ENCODE measurements at places on chromosomes 1 and 21.
A peak's percentile ranks its signal among the peaks of the same experiment; 100 is the strongest.

- DNase-seq: no peak
These were observed 100.9 kb downstream of the TSEN15 start for GRCh38 chr1:184152434-184152898.

GRCh38 chr1:9494936-9495758 is 44.1 kb upstream of the SLC25A33 start:
- peak; percentile 81 for DNase-seq

- no peak for DNase-seq
These were observed 388.1 kb upstream of the VAMP3 start for GRCh38 chr1:7382971-7383370.

GRCh38 chr1:31154000-31154631 is 85.6 kb downstream of the NKAIN1 start:
- no peak for DNase-seq

GRCh38 chr1:240794046-240794843 is 182.3 kb upstream of the GREM2 start:
- no peak for DNase-seq

GRCh38 chr1:56106531-56107274 is 472.7 kb downstream of the PLPP3 start:
- no peak for DNase-seq

DNA sequence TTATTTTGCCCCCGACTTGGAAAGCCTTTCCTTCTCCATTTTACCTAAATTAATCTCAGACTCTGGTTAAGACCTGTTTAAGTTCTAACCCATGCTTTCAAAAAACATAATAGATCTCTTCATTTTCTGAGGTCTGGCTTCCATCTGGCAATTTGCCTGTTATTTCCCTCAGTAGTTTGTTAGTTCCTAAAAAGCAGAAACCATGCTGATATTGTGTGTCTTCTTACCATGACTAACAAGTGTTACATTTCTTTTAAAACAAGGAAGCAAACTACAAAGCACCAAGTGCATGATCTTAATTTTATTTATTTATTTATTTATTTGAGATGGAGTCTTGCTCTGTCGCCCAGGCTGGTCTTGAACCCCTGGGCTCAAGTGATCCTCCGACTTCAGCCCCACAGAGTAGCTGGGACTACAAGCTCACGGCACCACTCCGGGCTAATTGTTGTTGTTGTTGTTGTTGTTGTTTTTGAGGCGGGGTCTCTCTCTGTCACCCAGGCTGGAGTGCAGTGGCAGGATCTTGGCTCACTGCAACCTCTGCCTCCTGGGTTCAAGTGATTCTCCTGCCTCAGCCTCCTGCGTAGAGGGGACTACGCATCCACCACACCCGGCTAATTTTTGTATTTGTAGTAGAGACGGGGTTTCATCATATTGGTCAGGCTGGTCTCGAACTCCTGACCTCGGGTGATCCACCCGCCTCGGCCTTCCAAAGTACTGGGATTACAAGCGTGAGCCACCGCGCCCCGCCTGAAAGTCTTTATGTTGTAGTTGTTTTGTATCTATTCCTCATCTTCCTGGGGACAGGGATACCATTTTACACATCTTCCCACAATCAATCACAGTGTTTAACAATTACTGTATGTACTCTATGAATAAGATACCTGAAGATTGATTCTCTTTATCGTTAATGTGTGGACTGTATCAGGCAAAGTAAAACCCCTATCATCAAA is 1.3 kb upstream of the PATJ start:
- DNase-seq: no peak

- DNase-seq: no peak
These were observed 102.8 kb upstream of the SAMD11 start for GRCh38 chr1:820962-821361.

DNA sequence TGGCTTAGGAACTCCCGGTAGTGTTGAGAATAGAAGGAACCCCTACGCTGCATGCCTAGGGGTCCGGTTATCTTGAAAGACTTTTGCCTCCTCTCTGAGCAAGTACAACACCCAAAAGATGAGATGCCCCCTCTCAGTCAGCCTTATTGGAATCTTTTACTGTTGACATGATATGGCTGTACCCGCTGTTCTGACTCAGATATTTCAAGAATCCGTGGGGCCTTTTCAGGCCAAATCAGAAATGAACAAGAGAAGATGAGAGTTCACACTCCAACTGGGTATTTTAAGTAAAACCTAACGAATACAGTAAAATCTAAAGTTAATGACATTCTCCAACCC is 164.2 kb downstream of the PPIAL4G start:
- DNase-seq: no peak

GRCh38 chr1:241485554-241485992 is 34.0 kb downstream of the FH start:
- DNase-seq: no peak

- DNase-seq: no peak
These were observed 20.1 kb upstream of the DISP3 start for GRCh38 chr1:11458811-11459275.

DNA sequence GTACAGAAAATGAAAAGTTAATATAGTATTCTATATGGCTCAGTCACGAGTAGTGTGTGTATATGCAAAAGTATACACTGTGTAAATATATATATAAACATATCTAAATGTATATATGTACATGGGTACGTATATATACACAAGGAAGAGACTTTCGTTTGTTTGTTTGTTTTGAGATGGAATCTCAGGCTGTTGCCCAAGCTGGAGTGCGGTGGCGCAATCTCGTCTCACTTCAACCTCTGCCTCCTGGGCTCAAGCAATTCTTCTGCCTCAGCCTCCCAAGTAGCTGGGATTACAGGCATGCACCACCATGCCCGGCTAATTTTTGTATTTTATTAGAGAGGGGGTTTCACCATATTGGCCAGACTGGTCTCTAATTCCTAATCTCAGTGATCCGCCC is 16.4 kb downstream of the IL12RB2 start:
- no peak for DNase-seq

GRCh38 chr1:233909195-233909594 is 4.7 kb downstream of the SLC35F3 start:
- no peak for DNase-seq

- no peak for DNase-seq
These were observed 162.6 kb downstream of the TNR start for GRCh38 chr1:175580841-175581240.

DNA sequence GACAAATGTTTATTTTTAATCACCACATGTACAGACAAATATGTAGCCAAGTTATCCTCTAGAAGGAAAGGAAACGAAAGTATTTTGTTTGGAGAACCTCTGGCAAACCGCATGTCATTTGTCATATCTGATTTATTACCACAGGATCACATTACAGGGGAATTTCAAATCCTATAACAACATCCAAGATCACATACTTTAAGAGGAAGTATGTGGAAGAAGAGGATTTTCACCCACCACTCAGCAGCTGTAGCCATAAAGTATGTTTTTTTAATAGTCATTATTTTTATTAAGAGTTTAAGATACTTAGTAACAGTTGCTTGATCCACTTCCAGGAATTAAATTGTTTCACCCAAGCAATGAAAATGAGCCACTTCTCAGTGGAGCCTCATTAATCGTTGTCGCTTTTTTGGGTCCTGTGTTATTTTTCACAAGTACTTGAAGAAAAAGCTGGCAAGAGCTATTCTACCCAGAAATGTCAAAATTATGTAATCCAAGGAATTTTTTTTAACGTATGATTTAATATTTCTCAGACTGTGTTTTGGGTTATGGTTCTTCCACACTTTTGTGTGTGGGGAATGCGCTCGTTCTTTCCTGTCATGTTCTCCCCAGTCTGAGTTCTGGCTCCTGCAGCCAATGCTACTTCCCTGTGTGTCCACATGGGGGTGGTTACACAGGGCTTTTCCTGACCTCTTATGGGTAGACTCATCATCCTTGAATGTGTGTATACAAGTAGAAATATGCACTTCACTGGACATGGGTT is 6.9 kb downstream of the SERTAD4 start:
- DNase-seq: no peak

GRCh38 chr1:3731583-3732433 is 20.4 kb upstream of the CCDC27 start:
- no peak for DNase-seq

GRCh38 chr1:64928325-64928724 is 38.0 kb downstream of the JAK1 start:
- DNase-seq: no peak

GRCh38 chr1:9594471-9595155 is 5.9 kb downstream of the TMEM201 start:
- no peak for DNase-seq

- no peak for DNase-seq
These were observed 61.2 kb downstream of the EDARADD start for GRCh38 chr1:236455243-236455642.

- DNase-seq: no peak
These were observed 52.9 kb upstream of the LRRC8C start for GRCh38 chr1:89580036-89580435.

DNA sequence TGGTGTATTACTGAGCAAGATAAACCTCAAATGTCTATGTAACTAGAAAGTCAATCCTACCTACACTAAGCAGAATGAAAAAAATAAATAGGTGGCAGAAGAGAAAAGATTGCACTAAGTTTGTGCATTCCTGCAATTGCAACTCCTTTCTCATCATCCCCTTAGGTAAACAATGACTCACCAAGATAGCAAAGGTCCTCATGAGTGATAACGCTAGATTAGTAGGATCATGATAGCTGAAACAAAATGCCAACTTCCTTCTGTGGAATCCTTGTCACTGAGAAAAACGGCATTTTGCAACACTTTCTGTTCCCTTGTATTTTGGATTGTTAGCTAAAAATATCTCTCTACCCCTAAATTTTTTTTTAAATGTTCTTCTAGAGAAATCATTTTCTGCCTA is 20.0 kb upstream of the FCER1A start:
- DNase-seq: no peak

GRCh38 chr1:182114627-182115023 is 53.1 kb upstream of the ZNF648 start:
- no peak for DNase-seq

- no peak for DNase-seq
These were observed 36.7 kb downstream of the CATSPERE start for GRCh38 chr1:244497805-244498204.

GRCh38 chr1:201999625-202000238 is 10.7 kb upstream of the ELF3 start:
- DNase-seq: peak; percentile 36

DNA sequence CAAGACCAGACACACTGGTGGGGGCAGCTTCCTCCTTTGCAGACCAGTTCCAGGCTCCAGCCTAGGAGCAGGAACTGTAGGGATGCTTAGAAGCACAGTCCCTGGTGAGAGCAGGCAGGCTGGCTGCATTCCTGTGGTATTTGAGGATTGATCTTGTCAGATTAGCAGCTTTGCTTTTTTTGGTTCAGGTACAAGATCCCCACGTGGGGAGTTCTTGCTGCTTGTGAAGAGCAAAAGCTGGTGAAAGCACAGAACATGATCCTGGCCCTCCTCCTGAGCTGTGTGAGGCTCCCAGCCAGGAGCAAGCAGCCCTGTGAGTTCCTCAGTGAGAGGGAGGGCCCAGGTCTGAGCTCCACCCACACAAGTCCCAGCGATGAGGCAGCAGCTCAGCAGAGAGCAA is 75.3 kb upstream of the ARTN start:
- DNase-seq: no peak

Data from stimulated activated CD8-positive, alpha-beta memory T cell treated with anti-CD3 and anti-CD28 coated beads, Interleukin-4, amount 100 ng/mL, for 48 hours (primary cell).